ENCODE measurements at places on chromosomes 11 and 22.

GRCh38 chr11:15671216-15671615 lies 556.5 kb downstream of the INSC start:
- DNase-seq, result no peak

- no peak for DNase-seq
Observed at GRCh38 chr11:57224537-57224936, 12.5 kb downstream of the APLNR start.

DNA sequence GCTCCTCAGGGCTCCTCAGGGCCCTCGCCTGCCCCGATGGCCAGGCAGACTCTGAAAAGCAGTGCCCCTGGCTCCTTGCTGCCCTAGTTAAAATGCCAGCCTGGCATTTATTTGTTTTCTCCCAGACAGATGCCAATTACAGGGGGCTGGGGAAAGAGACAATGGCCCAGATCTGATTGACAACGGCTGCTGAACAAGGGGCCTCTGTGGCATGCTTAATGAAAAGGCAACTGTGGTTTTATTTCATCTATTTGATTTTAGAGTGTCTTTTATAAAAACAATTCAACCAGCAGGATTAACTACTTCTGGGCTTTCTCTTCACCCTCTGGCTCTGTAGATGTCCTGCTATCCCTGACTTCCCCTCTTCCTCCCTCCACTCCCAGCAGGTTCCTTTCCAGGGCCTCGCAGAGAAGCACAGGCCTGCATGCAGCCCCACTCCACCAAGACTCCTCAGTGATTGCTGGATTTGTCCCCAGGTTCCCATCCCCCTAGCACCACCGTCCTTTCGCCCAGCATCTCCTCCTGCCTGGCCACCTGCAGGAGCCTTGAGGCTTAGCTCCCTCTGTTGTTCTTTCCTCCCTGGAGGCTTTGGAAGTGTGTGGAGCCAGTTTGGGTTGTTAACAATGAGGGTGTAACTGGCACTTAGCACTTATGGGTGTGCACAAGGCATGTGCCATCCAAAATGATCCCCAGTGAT lies 171.1 kb downstream of the TENM4 start:
- no peak for DNase-seq

- DNase-seq, result peak; percentile 17
Observed at GRCh38 chr11:126345759-126346585, 9.5 kb upstream of the ST3GAL4 start.

DNA sequence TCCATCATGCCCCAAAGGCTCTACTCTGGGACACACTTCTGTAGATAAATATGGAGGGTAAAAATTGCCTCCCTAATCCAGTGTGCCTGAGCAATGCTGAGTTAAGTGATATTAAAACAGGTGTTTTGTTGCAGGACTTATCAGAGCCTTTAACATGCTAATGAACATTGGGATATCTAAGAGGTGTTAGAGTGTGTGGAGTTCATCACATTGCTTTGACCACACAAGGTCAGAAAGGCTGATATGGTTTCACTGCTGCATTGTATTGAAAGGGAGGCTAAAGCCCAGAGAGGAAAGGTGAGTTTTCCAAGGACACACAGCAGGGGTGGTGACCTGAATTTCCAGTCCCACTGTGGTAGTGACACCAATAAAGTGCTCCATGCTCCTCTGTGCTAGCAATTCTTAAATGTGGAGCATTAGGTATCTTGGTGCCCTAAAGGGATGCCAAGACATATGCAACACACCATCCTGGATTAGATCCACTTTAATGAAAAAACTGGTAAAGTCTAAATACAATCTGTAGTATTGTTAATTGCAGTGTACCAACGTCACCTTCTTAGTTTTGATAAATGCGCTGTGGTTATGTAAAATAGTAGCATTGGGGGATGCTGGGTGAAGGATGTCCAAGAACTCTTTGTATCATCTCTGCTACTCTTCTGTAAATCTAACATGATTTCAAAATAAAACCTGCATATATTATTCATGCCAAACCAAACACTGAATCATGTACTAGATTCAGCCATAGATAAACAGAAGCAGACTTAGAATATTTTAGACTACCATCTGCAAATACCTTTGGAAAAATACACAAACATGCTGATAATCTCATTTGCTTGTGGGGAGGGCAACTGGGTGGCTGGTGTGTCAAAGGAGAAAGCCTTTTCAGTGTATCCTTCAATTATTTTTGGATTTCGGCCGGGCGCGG lies 45.8 kb downstream of the MIAT start:
- DNase-seq, result no peak

DNA sequence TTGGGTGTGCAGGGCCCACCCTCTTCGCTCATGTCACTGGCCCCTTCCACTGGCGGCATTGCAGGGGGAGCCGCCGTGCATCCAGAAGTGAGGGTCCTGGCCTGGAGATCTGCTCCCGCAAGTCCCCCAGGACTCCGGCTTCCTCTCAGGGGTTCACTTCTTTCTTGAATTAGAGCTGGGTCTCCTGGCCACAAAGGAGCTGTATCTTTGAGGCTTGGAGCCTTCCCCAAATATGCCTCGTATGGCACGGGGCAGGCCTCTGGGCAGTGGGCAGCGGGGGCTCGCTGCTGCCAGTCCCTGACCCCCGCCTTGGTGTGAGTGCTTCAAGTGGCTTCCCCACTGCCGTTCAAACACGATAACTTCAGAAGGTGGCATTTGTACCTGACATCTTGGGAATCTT lies 7.4 kb upstream of the IFITM3 start:
- DNase-seq, result no peak

- no peak for DNase-seq
Observed at GRCh38 chr11:57680552-57680874, 12.6 kb downstream of the ZDHHC5 start.

DNA sequence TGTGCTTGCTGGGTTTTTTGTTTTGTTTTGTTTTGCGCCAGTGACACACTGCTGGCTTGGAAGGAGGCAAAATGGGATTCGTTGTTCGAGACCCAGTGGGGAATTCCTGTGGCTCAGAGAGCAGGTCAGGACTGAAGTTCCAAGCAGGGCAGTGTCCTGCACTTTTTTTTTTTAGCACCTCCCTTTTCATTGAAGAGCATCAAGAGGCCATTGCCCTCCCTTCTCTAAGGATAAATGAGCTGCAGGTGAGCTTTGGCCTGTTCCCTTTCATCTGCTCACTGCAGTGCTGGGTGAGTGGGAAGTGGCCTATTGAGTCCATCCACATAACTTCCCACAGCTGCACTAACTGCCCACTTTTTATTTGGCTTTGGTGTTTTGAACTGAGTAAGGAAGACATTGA lies 87.8 kb downstream of the ARHGAP42 start:
- no peak for DNase-seq

Data from T-helper 2 cell treated with Interferon-gamma antibody and Interleukin-4, amounts not matched to agents 5 μg/mL and 100 μg/mL, for 36 hours (primary cell).